Activated CD4-positive, alpha-beta T cell treated with anti-CD3 and anti-CD28 coated beads, Interleukin-2, amount 10 ng/mL, durations not matched to agents 7 days and 5 days (primary cell): ENCODE measurements at places on chromosomes 6 and 20.
A peak's percentile ranks its signal among the peaks of the same experiment; 100 is the strongest.

DNA sequence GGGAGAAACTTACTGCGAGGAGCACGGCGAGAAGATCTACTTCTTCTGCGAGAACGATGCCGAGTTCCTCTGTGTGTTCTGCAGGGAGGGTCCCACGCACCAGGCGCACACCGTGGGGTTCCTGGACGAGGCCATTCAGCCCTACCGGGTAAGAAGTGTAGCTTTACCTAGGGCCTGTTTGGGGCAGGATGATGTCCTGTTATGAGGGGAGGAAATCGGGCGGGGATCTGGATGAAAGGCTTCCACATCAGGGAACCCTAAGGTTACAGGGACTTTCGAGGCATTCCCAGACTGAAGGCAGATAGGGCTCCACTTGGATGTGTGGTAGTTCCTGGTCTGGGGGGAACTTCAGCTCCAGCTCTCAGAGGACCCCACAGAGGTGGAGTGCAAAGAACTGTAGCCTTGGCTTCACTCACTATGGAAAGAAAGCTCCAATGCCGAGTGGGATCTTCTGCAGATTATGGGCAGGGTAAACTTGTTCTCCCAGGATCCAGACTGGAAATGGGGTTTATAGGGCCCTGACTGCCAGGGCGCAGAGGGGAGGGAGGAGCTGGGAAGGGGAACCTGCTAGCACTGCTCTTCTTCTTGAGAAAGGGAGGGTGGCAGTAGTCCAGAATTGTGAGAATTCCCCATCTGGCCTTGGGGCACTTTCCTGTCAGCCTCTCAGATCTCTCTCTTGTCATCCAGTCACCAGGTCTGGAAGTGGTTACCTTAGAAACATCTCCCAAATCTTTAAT, 740 bp downstream of the TRIM15 start:
- DNase-seq, result no peak
- no peaks in the 10 kb centered on the region for H3K36me3 ChIP-seq
- no peak overlapping the region for H3K4me3 ChIP-seq

- no peak overlapping the region for H3K27ac ChIP-seq
- no peak overlapping the region for H3K4me3 ChIP-seq
- no peaks in the 10 kb centered on the region for H3K36me3 ChIP-seq
- peaks cover 36% of the 10 kb centered on the region for H3K27me3 ChIP-seq
- H3K4me1 ChIP-seq, result no peaks in the 10 kb centered on the region
- no peak for DNase-seq
Measured at GRCh38 chr6:106413016-106413415, 52.5 kb downstream of the CRYBG1 start.

- H3K4me1 ChIP-seq, result peaks cover 35% of the 10 kb centered on the region
- DNase-seq, result no peak
- H3K27me3 ChIP-seq, result no peaks in the 10 kb centered on the region
- no peaks in the 10 kb centered on the region for H3K36me3 ChIP-seq
Measured at GRCh38 chr20:50372770-50373088, 137.5 kb upstream of the PTPN1 start.

- peaks cover 8% of the 10 kb centered on the region for H3K4me1 ChIP-seq
- no peak for DNase-seq
- H3K27ac ChIP-seq, result no peak overlapping the region
- no peaks in the 10 kb centered on the region for H3K27me3 ChIP-seq
Measured at GRCh38 chr20:38975539-38976120, 13.5 kb downstream of the DHX35 start.

GRCh38 chr6:53440336-53440945, 91.7 kb upstream of the ELOVL5 start:
- no peak overlapping the region for H3K4me3 ChIP-seq
- H3K4me1 ChIP-seq, result peaks cover 1% of the 10 kb centered on the region
- H3K36me3 ChIP-seq, result no peaks in the 10 kb centered on the region
- no peak overlapping the region for H3K27ac ChIP-seq
- H3K27me3 ChIP-seq, result peaks cover 7% of the 10 kb centered on the region
- DNase-seq, result no peak

- H3K27me3 ChIP-seq, result peaks cover 1% of the 10 kb centered on the region
- no peaks in the 10 kb centered on the region for H3K4me1 ChIP-seq
- no peak overlapping the region for H3K27ac ChIP-seq
- DNase-seq, result no peak
- H3K4me3 ChIP-seq, result no peak overlapping the region
- H3K36me3 ChIP-seq, result no peaks in the 10 kb centered on the region
Measured at GRCh38 chr6:106913111-106913510, 61.4 kb downstream of the CD24 start.

DNA sequence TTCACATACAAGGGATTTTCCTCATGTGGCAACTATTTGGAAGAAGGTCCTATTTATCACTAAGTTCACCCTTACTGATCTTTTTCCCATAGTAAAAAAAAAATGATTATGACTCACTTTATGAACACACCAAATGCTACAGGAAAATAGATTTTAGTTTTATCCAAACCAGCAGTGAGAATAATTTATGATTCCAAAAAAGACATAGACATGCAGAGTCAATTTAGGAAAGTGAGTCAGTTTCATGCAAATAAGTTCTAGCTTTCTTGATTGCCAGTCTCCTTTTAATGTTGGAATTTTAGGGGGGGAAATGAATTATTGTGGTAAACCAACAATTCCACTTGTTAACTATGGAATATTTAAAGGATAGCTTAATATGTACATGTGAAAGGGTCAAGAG, 64.0 kb upstream of the RNF146 start:
- no peaks in the 10 kb centered on the region for H3K4me1 ChIP-seq
- no peak overlapping the region for H3K4me3 ChIP-seq
- H3K27me3 ChIP-seq, result peaks cover 4% of the 10 kb centered on the region
- no peak for DNase-seq

DNA sequence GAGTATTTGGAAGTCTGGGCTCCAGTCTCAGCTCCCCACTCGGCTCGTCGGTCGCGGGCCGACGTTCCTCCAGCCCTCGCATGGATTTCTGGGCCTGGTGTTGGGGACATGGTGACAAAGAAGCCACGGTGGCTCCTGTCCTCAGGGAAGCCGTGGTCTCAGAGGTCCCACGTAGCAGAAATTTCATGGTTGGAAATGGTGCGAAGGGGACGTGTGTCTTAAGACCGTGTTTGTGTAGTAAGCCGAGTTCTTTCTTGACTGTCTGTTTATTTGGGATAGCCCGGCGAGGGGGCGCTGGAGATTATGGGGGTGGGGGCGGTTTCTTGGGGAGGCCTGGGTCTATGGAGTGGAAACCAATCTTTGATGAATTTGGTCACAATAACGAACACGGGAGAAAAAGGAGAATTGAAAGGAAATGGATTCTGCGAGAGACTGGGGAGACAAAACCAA, 23.5 kb upstream of the MAP3K7 start:
- peaks cover 9% of the 10 kb centered on the region for H3K4me1 ChIP-seq
- H3K27ac ChIP-seq, result peak overlapping the region; percentile 0
- no peak for DNase-seq
- H3K36me3 ChIP-seq, result no peaks in the 10 kb centered on the region
- peak overlapping the region; percentile 72 for H3K4me3 ChIP-seq

DNA sequence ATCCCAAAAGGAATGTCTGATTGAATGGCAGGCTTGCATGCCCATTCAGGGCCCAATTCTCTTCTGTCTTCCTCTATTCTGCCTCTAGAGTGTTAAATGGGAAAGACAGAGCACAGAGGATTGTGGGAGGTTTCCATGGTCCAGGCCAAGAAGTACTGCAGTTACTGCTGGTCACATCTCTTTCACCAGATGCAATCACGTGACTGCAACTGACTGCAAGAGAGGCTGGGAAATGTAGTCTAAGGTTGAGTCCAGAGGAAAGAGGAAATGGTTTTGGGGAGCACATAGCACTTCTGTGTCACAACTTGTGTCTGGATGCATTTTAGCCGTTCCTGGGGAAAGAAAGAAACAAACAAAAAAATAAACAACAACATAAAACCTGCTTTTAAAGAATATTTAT, 336.4 kb upstream of the BTBD3 start:
- no peak overlapping the region for H3K4me3 ChIP-seq
- H3K4me1 ChIP-seq, result no peaks in the 10 kb centered on the region
- no peak for DNase-seq
- H3K27ac ChIP-seq, result no peak overlapping the region
- no peaks in the 10 kb centered on the region for H3K27me3 ChIP-seq

DNA sequence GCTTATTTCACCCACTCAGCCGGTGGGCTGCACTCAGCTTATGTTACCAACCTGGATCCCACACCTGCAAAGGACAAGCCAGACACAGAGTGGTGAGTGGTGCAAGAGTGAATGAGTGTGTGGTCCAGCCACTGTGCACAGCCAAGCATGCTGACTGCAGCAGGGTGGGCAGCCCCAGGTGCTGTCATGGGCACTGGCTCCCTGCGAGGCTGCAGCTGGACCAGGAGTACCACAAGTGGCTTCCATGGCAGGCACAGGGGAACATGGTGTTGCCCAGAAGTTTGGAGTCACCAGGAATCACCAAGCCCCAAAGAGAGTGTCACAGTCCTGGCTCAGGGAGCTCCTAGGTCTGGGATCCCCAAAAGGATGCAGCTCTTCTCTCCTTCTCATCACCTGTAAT, 1093.4 kb downstream of the KHDRBS2 start:
- H3K4me3 ChIP-seq, result no peak overlapping the region
- H3K36me3 ChIP-seq, result no peaks in the 10 kb centered on the region
- no peak overlapping the region for H3K27ac ChIP-seq
- H3K27me3 ChIP-seq, result no peaks in the 10 kb centered on the region
- no peaks in the 10 kb centered on the region for H3K4me1 ChIP-seq

GRCh38 chr20:50120935-50121693, 8.2 kb upstream of the UBE2V1 start:
- H3K4me1 ChIP-seq, result peaks cover 10% of the 10 kb centered on the region
- peak; percentile 71 for DNase-seq
- H3K27ac ChIP-seq, result no peak overlapping the region
- no peak overlapping the region for H3K4me3 ChIP-seq

DNA sequence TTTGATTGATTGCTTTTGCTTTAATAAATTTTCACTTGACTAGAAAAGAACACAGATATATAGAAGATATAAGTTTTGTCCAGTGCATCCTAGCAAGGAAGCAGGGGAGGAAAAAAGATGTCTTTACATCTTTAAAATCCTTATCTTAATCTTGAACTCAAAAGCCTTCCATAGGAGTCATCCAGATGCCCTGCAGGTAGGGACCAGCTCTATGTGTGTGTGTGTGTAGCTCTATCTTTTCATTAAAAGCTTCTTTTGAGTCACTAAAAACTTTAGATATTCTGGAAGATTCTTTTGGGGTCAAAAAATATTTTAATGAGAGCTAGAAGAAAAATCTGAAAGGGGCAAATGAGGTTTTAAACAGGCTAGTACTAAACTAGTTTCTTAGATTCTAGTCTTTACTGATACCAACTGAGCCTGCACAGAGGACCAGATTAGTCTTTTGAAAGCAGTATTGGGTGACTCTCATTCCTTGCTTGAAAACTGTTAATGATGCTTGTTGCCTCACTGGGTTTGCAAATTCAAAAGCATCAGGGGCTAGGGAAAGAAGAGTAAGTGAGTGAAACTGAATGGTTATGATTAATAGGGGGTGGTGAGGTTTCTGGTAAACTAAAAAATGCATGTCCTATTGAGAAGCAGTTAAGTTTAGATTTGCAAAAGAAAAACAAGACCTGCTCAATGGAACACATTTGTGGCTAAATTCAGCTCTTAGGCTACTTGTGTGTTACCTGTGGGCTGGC, 40.6 kb upstream of the JAG1 start:
- no peak overlapping the region for H3K27ac ChIP-seq
- H3K4me1 ChIP-seq, result no peaks in the 10 kb centered on the region
- peaks cover 2% of the 10 kb centered on the region for H3K27me3 ChIP-seq
- no peak overlapping the region for H3K4me3 ChIP-seq
- no peaks in the 10 kb centered on the region for H3K36me3 ChIP-seq

DNA sequence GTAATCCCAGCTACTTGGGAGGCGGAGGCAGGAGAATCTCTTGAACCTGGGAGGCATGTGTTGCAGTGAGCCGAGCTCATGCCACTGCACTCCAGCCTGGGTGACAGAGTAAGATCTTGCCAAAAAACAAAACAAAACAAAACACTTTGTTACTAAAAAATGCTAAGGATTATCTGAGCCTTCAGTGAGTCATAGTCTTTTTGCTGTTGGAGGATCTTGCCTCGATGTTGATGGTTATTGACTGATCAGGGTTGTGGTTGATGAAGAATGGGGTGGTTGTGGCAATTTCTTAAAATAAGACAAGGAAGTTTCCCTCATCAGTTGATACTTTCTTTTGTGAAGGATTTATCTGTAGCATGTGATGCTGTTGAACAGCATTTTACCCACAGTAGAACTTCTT, 196.8 kb upstream of the HDDC2 start:
- H3K27ac ChIP-seq, result no peak overlapping the region
- H3K36me3 ChIP-seq, result no peaks in the 10 kb centered on the region
- no peaks in the 10 kb centered on the region for H3K27me3 ChIP-seq
- no peaks in the 10 kb centered on the region for H3K4me1 ChIP-seq

GRCh38 chr6:39295611-39296011, 18.6 kb downstream of the KCNK17 start:
- H3K36me3 ChIP-seq, result no peaks in the 10 kb centered on the region
- no peak for DNase-seq
- H3K4me3 ChIP-seq, result no peak overlapping the region

- H3K4me3 ChIP-seq, result no peak overlapping the region
- no peak overlapping the region for H3K27ac ChIP-seq
- peaks cover 21% of the 10 kb centered on the region for H3K4me1 ChIP-seq
- DNase-seq, result no peak
- no peaks in the 10 kb centered on the region for H3K27me3 ChIP-seq
Measured at GRCh38 chr6:20468209-20468608, 66.0 kb upstream of the CDKAL1 start.

DNA sequence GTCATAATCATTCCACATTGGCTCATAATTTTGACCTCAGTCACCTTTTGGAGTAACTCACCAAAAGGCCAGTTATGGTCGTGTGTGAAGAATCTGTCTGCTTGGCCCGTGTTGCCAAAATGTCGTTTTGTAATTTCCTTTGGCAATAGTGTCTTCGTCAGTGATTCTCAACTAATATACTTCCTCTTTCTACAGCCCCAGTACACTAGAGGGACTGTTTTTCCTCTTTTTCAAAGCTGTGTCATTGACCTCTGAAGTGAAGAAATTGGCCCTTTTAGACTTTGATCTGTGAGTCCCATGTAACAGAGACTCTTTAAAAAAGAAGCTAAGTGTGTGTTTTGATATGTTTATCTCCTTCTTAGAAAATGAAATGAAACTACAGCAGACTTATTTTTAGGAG, 5.2 kb downstream of the FOXO3 start:
- no peak for DNase-seq
- peaks cover 51% of the 10 kb centered on the region for H3K4me1 ChIP-seq
- peaks cover 17% of the 10 kb centered on the region for H3K27me3 ChIP-seq
- no peak overlapping the region for H3K4me3 ChIP-seq
- H3K36me3 ChIP-seq, result peaks cover 50% of the 10 kb centered on the region
